ENCODE measurements at places on chromosomes 3 and 15.

DNA sequence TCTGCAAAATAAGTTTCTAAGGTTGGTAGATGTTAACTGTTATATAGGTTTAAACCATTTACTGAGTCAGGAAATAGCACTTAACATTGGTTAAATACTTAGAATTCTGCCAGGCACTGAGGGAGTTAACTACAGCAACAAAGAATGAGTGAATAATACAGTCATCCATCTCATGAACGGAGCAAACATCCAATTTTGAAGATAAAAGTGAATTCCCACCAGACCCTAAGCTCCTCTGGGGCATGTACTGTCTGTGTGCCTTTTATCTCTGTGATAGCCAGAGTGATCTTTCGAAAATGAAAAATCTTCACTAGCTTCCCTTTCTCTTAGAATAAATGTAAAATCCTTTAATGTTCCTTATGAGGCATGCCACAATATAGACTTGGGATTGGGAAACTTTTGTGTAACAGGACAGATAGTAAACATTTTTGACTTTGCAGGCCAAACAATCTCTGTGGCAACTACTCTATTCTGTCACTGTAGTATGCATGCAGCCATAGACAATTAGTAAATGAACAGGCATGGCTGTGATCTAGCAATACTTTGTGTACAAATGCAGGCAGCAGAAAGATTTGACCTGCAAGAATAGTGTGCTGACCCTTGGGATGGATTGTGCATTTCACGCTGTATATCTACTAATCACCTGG is 294.5 kb upstream of the LMCD1 start:
- no peak for DNase-seq

GRCh38 chr3:27578032-27578431 is 93.8 kb upstream of the SLC4A7 start:
- DNase-seq: no peak

DNA sequence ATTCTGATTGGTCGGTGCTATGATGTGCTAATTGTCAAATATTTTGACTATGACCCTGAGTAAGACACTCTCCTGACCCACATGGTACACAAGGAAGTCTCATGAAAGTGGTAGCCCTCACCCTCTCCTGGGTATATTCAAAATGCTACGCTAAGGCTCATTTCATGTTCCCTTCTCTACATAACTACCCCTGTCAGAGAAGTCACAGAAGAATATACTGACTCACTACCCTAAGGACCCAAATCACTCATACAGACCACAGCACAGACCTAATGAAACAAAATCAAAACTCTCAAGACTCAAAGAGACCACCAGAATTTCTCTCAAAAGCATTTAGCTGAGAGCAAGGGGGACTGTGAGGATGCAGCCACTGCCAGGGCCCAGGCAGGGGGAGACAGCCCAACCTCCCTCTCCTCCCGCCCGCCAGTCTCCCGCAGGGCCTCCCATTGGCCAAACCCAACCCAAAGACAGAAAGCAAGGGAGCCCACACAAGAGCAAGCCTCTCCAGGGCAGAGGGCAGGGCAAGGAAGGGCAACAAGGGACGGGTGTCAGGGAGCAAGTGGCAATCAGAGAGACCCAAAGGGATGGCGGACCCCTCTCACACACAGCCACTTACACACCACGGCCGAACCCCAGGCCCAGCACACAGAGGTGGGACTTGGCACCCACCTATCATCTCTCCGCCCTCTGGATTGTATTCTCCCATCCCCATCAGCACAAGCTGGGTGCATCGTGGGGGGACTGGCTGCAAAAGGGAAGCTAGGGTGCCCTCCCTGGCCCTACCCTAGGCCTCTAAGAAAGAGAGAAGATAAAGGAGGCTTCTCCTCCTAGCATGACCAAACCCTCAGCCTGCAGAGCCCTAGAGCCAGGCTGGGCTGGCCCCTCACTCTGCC is 41.6 kb downstream of the MEGF11 start:
- DNase-seq: no peak

GRCh38 chr15:95829062-95829461 is 501.4 kb upstream of the NR2F2 start:
- no peak for DNase-seq

- no peak for DNase-seq
Measured at GRCh38 chr3:23611737-23612295, 193.9 kb upstream of the UBE2E1 start.

DNA sequence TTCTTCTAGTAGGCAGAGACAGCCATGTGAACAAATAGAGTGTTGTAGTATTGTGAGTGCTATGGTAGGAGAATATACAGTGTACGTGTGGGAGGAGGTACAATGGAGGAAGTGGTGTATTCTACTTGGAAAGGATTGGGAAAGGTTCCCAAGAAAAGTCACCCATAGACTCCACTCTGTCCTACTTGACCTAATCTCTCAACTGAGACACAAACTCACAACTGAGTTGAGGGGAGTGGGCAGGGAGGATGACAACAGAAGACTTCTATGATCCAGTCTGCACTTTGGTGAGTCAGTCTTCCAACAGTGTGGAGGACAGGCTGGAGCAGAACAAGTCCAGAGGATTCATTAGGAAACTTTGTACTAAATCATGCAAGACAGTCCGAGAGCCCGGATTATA is 28.8 kb upstream of the AQP9 start:
- DNase-seq: no peak

DNA sequence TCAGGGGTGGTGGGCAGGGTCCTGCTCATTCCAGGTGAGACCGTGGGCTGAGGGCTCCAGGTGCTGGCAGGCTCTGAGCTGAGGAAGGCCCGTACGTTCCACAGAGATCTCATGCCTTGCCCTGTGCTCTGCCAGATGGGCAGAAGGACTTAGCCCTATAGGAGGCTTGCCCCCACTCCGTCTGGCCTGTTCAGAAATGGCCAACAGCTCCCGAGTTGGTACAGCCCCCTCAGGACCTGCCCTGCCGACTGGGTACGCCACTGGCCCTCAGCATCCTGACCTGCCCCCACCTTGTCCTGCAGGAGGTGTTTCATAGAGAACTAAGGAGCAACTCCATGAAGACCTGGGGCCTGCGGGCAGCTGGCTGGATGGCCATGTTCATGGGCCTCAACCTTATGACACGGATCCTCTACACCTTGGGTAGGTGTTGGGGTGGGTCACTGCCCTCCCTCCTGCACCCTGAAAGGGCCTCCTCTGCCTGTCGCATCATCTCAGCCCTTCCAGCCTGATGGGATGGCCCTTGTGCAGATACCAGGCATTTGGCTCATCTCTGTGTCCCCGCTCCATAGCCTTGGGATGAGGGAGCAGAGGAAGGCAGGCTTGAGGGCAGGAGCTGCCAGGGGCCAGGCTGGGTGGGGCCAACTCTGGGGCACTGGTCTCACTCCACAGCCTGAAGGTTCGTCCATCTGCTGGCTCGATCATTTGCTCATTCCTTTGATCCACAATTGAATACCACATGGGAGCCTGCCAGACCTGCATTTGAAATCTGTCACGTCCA is 14.2 kb downstream of the TMEM43 start:
- DNase-seq: no peak

GRCh38 chr3:20141851-20142250 is 44.2 kb downstream of the SGO1 start:
- no peak for DNase-seq

GRCh38 chr3:16897254-16897926 is 12.6 kb downstream of the PLCL2 start:
- DNase-seq: no peak

DNA sequence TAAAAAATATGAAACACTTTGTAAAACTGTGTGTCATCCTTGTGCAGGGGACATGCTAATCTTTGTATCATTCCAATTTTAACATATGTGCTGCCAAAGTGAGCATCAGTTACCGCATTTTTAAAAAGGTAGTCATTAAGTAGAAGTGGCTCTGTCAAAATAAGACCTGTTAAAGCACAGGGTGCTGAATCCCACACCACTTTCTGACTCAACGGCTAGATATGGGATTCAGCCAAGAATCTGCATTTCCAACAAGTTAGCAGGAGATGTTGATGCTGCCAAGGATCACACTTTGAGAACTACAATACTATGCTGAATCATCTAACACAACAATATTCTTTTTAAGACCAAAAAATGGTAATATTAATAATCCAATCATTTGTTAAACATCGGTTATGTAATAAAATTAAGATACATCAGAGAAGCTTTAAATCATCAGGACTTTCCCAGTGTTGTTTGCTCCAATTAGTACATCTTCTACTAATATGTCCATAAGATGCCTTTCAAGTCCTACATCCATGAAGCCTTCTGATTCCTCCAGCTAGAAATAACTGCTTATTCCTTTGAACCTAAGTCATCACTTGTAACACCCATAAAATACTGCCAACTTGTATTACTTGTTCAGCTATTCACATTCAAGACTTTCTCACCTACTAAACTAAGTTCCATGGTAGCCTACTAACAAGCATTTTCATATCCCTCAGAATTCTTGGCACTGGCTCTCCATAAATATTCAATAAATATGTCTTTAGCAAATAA is 71.1 kb downstream of the TBL1XR1 start:
- DNase-seq: no peak

DNA sequence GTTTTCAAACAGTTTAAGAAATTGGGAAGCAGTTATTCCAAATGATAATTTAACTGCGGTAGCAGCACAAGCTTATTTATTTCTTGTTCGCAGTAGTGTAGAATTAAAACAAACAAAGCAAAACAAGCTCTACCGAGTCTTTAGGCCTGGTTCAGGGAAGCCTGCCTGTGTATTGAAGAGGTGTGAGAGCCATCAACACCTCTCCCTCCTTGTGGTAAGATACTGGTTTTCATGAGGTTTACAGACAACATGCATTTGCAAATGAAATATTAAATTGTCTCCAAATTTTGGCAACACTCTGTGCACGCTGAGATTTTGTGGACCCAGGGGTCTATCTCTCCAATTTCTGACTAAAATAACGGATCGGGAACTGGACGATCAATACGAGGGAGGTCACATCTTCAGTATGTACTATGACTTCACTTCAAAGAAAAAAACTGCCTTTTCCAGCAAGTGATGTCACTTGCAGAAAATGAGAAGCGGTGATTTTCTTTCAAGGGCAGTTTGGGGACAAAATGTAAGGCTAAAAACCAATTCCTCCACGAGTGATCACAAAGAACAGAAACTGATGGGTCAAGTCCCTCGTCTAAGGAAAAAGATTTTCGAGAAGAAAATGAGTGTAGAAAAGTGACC is 721 bp downstream of the ATR start:
- DNase-seq: no peak

DNA sequence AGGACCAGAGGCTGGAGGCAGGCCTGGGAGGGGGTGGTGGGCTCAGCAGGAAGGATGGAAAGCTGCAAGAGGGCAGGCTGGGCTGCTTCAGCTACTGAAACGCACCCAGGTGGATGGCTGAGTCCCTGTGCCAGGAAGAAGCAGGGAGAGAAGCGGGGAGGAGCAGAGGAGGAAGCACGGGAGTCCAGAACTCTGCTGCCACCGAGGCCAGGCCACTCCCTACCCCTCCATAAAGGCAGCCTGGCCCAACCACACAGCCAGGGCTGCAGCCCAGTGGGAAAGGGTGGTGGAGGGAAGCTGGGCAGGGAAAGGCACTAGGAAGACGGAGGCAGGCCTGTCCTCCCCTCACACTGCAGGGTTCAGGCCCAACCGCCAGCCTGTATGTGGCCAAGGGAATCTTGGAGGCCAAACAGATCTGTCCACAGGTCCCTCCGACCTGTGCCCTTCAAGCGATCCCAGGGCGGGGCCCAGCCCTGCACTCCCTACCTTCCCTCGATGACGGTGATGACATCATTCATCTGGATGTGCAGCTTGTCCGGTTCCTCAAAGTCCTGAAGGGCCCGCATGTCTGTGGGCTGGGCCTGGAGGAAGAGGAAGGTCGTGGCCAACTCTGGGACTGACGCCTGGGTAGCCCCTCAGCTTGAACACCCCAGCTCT is 30.5 kb downstream of the TNK2 start:
- no peak for DNase-seq

- DNase-seq: no peak
Measured at GRCh38 chr15:59812889-59813288, 123.8 kb upstream of the BNIP2 start.

DNA sequence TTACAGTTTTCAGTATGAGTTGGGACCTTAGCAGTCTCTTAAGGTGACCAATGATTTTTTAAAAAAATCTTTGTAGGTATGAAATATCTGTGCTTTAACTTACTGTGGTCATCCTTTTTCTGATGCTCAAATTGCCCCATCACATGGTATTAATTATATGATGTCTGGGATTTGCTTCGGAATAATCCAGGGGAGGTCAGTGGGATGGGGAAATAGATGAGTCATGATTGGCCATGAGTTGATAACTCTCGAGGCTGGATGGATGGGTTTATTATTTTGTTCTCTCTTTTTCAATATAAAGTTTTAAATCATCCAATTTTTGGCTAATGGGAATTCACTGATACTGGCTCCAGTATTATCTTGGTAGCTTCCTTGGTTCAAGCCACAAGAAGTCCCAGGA is 370.3 kb upstream of the TPM1 start:
- no peak for DNase-seq

DNA sequence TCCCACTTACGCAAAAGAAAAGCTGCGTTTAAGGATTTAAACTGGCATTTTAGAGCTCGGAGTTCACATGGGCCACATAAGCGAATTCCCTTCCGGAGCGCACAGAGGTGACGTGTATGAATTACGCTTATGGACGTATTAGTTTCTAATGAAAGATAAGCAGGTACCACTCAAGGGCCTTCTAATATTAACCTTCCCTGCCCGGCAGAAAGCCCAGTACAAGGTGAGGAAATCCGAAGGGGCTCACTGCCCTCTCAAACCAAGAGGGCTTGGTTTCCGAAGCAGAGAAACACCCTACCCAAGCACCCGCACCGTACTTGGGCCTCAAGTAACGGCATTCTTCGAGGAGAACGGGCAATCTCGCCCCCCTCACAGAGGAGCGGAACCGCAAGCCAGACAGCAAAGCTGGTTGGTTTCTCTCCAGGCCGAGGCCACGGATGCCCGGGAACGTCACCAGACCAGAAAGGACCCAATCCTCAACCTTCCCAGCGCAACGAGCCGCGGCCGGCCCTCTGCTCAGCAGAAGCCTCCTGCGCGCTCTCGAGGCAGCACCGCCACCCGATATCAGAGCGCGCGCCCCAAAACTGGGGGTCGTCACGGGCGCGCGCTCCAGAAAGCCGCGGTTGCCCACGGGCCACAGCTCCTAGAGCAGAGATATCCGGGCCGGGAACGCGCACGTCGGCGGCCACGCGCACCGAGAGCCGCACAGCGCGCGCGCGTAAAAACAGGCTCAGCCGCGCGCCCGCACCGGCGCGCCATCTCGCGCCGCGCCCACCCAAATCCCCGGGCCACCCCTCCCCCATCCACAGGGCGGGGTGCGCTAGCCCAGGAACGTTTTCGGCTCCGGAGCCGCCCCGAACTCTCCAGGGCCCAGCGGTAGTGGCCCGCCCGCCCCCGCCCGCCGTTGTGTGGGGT is 676 bp downstream of the QRICH1 start:
- DNase-seq: peak; percentile 65

GRCh38 chr15:26087395-26087794 is 224.3 kb upstream of the ATP10A start:
- DNase-seq: no peak
